Stimulated activated CD8-positive, alpha-beta memory T cell treated with anti-CD3 and anti-CD28 coated beads, Interleukin-4, amount 100 ng/mL, for 1 hour (primary cell): ENCODE measurements at places on chromosomes 2 and 18.

DNA sequence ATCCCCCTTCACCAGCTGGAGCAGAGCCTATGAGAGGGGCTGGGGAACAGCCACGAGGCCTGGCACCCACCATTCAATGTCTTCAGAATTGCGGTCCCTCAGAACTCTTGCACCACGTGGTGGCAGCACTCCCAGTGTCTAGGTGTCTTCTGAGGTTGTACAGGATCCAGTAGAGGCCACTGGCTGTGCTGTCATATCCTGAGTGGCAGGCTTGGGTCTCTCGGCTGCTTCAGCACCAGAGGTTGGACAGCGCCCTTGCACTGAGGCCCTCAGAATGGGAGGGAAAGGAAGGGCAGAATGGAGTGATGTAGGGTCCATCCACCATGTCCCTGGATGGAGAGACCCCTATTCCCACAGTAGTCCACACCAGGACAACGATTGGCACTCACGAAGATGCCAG, 112.0 kb upstream of the TEKT4 start:
- no peak for DNase-seq

DNA sequence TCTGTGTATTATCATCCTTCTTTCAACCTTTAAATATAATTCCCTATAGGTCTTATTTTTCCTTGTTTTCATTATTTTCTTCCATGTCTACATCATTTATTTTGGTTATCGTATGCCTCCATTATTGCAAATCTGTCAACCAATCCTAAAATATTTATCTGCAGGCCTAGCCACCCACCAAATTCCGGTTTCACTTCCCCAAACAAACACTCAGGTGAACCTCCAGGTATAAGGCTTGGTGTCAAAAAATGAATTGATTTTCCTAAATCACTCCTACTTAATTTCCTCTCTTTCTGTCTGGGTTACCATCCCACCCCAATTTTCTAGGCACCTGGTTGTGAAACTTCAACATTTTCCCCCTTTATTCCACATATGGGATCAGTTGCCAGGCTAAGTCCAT, 111.9 kb upstream of the LINC00305 start:
- DNase-seq, result no peak

DNA sequence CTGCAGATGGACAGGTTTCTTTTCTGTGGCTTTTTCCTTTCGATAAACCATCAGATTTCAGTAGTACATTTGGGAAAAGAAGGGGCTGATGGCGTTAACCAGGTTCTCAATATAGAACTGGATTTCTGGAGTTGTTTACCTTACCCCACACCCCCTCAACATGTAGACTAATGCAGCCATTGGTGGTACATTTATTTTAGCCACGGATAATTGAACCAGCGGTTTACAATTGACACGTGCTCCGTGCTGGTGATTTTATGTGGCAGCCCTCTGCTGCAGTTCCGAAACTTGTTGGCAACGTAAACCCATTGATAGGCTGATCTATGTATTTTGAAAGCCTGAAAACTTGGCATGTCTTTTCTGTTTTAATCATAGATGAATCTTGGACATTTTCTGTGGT, 5.4 kb downstream of the SOX11 start:
- no peak for DNase-seq

DNA sequence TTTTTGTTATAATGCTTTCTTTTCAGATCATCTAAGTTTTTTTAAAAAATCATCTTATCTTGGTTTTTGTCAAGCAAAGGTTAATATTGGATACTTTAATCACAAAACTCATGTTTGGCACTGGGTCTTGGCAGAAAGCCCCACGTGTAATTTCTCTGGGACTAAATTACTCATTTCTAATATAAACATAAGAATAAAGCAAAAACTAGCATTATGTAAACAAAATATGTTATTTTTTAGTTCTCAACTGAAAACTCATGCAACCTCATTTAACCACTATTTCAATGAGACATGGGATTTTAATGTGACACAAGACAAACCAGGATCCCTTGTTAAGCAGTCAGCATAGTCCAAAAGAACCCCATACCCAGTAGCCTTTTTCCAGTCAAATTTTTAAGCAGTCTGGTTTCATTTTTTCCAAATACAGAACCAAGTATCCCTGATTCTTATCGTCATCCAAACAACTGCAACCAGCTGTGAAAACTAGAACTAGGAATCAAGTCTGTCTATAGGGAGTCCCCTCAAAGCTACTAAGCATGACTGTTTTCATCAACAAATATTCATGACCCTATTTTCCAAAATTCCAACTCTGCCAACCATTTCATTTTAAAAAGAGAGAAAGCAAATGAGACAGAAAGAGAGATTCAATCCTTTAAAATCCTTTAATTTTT, 27.1 kb downstream of the PID1 start:
- DNase-seq, result no peak

- no peak for DNase-seq
Measured at GRCh38 chr2:238489896-238490295, 63.2 kb downstream of the ASB1 start.

DNA sequence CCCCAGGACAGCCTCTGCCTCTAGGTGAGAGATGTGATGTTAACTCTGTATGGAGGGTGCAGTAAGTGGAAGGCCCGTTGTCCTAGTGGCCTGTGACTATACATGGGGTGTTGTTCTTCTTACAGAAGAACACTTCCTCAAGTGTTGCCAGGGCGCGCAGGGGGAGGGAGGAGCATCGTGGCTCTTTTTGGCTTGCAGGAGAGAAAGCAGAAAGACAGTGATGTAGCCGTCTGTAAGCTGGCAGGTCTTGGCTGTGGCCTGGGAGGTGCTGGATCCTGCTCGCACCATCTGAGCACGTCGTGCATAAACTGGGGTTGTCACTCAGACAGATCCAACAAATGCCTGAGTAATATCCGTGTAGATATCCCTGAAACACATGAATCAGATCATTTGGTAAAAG, 44.3 kb downstream of the ZNF236 start:
- no peak for DNase-seq
